ENCODE measurements at places on chromosomes 1 and 21. TPM values are rescaled to one million over a fixed set of nuclear protein-coding genes. Genes with fewer than 3 reads are reported as not detected.

The KRTAP19-3 gene
- total RNA-seq = not detected

The NID1 gene
- 113 TPM for total RNA-seq

The ZMYND12 gene
- total RNA-seq = 0.28 TPM

The GJA5 gene
- total RNA-seq = not detected

The FAM20B gene
- total RNA-seq = 31.4 TPM

The ANGPTL1 gene
- 8.8 TPM for total RNA-seq

The PGBD5 gene
- 0.57 TPM for total RNA-seq

The FAM151A gene
- total RNA-seq = not detected

The RAD54L gene
- total RNA-seq = 0.43 TPM

The CLEC20A gene
- not detected for total RNA-seq

The SLC44A3 gene
- 1.4 TPM for total RNA-seq

The ERG gene
- total RNA-seq = 0.28 TPM

The C8A gene
- not detected for total RNA-seq

The TAL1 gene
- total RNA-seq = under 0.01 TPM

The CSF1 gene
- 47.1 TPM for total RNA-seq

The SYNC gene
- total RNA-seq = 70.8 TPM

The CR2 gene
- not detected for total RNA-seq

The RGS16 gene
- total RNA-seq = 2.4 TPM

The TMEM201 gene
- total RNA-seq = 1.6 TPM

The PFKFB2 gene
- 4.6 TPM for total RNA-seq

The IPP gene
- 12.2 TPM for total RNA-seq

The S100A7A gene
- not detected for total RNA-seq
